Kidney epithelial cell (primary cell): ENCODE measurements at places on chromosomes 2 and 18.

DNA sequence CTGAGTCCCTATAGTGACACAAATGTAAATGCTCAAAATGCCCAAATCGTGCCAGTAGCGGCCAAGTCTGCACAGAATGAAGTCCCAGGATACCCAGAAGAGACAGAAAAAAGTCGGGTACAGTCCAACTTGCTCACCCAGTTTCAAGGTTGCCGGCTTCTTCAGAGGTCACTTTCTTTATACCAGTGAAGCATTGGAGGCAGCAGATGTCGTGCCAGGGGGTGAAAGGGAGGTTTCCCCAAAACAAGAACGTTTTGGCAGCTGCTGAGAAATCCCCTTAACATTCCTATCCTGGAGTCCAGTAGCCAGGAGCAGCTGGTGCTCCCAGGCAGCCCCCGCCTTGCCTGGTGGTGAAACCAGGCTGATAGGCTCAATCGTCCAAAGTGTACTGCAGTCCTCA lies 58.1 kb upstream of the MCFD2 start:
- DNase-seq: no peak

DNA sequence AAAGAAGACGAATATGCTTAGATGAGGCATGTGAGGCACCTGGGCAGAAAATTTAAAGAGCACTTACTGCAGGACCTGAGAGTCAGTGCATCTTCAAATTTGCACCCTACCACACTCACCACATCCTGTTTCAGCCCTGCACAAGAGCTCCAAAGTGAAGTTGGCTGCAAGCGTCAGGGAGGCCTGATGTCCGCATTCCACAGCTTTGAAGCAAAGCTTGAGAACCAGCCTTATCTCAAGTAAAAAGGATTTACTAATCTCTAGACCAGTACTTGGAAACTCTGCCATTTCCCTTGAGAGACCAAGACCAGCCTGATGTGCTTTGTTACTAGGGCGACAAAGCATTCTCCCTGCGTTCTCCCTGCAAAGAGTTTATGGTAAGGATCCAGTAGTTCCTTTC lies 3.4 kb upstream of the ASNSD1 start:
- DNase-seq: no peak

- no peak for DNase-seq
Observed at GRCh38 chr2:169964740-169965139, 137.5 kb downstream of the UBR3 start.

- no peak for DNase-seq
Observed at GRCh38 chr2:8134473-8134932, 547.4 kb upstream of the ID2 start.

DNA sequence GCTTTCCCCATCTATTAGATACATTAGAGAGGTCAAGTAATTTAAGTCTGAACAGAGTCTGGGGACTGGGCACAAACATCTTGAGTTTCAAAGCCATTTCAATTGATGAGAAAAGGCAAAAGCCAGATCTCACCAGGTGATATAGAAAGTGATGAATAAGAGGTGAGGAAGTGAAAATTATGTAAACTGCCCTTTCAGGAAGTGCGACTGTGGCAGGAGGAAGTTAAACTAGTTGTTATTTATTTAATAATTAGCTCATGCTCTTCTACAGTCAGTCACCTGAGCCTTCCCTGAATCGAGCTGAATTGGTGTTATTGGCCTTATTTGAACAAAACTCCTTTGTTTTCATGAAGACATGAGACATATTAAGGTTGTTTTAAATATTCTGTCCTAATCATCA lies 115.1 kb downstream of the CDH20 start:
- DNase-seq: no peak

GRCh38 chr2:37551783-37552182 lies 119.7 kb downstream of the CDC42EP3 start:
- DNase-seq: no peak

DNA sequence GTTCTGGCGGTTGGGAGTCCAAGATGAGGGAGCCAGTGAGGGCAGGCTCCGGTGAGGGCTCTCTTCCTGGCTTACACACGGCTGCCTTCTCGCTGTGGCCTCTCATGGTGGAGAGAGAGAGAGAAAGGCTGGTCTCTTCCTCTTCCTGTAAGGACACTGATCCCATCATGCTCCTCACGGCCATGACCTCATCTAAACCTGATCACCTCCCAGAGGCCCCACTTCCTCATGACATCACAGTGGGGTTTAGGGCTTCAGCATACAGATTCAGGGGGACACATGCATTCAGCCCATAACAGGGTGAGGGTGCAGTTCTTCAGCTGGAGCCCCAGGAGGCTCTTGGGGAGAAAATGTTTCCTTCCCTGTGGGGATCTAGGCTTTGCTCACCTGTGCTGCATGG lies 29.2 kb downstream of the AGAP1 start:
- no peak for DNase-seq

DNA sequence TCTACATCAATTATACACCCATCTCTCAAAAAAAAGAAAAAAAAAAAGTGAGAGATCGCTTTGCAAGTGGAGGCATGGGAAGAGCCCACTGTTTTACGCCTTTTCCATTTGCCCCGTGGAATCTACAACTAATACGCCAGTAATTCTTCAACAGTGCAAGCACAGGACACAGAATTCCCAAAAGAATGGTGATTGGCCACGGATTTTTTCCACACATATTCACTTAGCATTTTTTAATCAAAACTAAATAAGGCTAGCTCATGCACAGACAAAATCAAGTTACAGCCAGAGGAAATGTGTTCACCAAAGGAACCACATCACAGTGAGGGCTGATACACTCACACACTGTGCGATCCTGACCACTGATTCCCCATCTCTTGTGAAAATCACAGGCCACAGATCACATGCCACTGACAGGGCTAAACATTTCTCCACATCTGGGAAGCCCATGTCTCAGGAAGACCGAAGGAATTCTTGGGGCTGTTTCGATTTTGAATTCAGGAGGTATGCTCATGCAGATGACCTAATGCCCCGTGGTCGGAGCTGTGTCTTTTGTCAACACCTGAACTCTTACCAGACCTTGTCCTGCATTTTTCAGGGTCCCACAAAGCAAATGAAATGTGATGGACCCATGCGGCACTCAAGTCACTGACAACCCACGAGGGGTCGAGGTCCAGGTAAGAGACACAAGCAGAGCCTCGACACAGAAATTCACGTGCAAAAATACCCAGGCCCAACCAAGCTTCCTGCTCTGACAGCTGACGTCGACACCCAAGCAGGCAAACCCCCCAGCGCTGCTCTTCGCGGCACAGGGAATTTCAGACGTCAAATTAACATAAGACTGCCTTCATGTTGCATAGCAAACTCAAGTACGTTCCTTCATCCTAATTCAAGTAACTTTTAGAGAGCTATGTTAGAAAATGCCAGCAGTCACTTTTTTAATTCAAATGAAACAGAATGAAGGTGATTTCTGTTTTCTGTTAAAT lies 69.6 kb downstream of the ZNF516 start:
- DNase-seq: no peak

- no peak for DNase-seq
Observed at GRCh38 chr2:26088038-26088643, 54.3 kb downstream of the RAB10 start.

- DNase-seq: peak; percentile 88
Observed at GRCh38 chr2:216713691-216714336, 18.5 kb upstream of the IGFBP5 start.

DNA sequence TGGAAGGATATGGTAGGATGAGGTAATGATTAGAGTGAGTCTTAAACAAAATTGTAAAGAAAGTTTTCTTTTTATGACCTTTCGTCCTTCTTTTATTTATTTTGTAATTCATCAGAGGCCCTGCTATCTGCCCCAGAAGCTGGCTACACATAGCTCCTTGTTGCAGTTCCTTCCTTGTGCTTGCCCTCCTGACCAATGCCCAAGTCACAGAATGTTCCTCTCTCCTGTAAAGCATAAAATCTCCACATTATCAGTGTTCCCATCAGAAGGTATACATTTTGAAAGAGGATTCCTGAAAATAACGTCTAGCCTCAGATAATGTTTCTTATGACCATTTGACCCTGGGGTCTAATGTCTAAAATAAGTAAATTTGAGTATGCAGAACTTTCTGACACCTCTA lies 78.3 kb downstream of the RND3 start:
- DNase-seq: no peak

DNA sequence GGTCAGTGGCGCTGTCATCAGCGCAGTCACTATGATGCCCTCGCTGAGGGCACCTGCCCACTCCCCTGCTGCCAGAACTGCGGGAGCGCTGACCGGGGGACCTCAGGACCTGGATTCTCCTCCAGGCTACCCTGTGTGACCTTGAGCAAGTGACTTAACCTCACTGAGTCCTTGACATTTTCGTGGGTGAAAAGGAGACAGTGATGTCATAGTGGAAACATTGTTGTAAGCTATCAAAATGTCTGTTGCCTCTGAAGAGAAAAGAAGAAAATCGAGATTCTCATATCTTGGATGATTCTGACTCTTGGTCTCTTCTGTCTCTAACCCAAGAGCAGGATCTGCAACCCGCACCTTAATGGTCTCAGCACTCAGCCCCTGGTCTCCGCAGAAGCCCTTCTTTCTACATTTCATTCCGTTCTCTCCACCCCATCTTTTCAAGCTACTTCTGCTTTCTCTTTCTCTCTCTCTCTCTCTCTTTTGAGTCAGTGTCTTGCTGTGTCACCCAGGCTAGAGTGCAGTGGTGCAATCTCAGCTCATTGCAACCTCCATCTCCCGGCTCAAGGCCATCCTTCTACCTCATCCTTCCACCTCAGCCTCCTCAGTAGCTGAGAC lies 978 bp upstream of the TUBA4A start:
- DNase-seq: no peak

- DNase-seq: no peak
Observed at GRCh38 chr2:99888617-99889016, 253.8 kb downstream of the AFF3 start.

DNA sequence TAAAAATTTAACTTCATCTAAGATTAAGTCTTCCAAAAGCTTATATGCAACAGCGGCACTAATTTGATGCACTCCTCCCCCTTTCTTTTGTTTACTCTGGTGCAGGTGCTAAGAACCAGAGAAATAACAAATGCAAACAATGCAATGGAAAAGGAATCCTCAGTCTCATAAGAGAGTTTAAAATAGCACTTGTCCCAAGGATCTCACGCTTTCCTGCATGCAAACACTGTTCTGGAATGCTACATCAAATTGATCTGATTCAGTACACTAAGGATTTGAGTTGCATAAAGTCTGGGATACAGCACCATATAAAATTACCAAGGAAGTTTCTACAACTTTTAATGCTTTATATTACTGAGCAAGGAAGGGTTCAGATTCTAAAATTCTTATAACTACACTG lies 50.5 kb downstream of the SEPTIN10 start:
- no peak for DNase-seq

GRCh38 chr2:42835577-42836371 lies 43.4 kb upstream of the HAAO start:
- DNase-seq: peak; percentile 96

- DNase-seq: no peak
Observed at GRCh38 chr2:226873051-226873620, 37.3 kb downstream of the RHBDD1 start.

DNA sequence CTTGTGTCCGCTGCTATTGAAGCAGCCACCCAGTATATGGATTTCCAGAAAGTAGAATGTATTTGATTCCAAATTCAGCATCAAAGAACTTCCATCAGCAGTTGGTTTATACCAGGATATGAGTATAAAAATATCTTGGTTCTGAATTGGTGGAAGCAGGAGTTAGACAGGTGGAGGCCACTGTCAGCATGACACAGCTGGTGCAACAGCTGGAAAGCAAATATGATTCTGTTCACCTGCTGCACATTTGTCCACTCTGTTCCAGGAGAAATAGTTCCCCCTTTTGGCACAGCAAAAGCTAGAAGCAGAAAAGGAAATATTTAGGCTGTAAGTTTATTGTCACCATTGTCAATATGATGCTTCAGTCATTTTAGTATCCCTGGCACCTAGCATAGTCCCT lies 41.2 kb downstream of the KIAA2012 start:
- DNase-seq: no peak

DNA sequence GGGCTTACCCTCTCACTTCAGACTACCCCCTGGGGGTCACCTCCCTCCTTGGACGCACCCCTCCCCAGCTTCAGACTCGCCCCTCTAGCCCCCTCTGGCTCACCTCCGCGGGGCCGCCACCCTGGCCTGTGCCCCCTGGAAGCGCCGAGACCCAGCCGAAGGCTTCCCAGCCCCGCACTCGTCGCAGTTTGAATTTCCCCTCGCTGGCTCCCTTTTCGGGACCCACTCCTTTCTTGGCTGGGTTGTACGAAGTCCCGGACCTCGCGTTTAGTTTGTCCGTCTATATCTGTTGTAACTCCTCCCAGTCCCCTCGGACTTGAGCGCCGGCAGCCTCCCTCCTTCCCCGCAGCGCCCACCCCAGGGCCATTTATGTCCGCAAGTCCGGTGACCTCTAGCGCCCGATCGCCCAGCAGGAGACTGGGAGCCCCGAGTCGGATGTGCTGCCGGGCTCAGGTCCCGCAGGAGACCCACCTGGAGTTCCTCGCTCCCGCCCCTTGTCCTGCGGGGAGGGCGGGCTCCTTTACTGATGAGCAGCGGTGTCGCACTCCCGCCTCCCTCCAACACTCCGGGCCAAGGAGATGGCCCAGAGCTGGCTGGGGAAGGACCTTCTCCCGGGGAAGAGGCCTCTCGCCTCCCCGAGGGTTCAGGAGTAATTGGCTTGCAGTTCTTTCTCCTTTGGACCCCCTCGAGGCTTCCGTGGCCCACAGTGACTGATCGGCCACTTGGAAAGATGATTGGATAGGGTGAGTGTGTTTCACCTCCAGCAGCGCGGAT lies 692 bp upstream of the RAX start:
- DNase-seq: no peak

DNA sequence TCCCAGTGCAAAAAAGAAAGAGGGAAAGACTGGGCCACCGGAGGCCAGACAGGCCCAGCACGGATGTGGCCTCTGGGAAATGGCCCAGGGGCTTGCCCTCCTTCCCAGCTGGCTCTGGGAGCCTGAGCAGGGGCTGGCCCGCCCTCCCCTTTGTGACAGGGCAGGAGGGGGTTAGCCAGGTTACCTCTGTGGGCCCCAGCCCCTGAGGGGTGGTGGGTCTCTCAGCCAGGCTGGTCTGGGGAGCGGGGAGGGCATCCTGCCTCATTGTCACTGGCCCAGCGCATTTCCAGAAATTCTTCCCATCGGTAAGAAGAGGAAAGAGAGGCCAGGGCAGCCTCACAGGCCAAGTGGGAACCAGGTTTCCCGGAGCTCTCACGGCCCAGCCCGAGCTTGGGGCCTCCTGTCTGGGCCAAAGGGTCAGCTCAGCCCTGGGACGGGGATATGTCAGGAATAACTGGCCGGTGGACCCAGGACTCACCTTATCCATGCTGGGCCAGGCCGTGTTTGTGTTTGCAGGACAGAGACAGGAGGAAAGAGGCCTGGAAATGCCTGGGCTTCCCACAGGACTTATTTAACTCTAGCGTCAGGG lies 182.2 kb downstream of the ZFP36L2 start:
- no peak for DNase-seq

- DNase-seq: no peak
Observed at GRCh38 chr2:151777935-151778334, 43.7 kb upstream of the NEB start.

DNA sequence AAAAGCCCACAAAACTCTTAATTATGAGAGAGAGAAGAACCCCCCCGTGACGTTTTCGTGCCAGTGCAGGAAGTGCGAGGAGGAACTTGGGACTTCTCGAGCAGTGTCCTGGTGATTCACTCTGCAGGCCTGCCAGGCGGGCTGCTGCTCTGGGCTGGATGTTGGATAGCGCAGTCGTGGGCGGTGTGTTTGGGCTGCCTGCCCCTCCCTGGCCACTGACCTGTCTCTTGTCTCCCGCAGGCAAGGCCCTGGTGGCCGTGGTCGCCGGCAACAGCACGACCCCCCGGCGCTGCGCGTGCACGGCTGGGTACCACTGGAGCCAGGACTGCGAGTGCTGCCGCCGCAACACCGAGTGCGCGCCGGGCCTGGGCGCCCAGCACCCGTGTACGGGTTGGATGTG lies 29.0 kb downstream of the TNFRSF11A start:
- DNase-seq: no peak
